ENCODE measurements at places on chromosomes 2 and 18.

GRCh38 chr2:127174136-127174535 is 46.0 kb downstream of the CYP27C1 start:
- no peak overlapping the region for H3K4me3 ChIP-seq
- no peaks in the 10 kb centered on the region for H3K36me3 ChIP-seq
- peaks cover 4% of the 10 kb centered on the region for H3K4me1 ChIP-seq
- DNase-seq = no peak
- no peak overlapping the region for H3K27ac ChIP-seq

GRCh38 chr2:233964581-233964980 is 47.4 kb downstream of the TRPM8 start:
- H3K27me3 ChIP-seq = no peaks in the 10 kb centered on the region
- H3K4me3 ChIP-seq = no peak overlapping the region
- H3K4me1 ChIP-seq = no peaks in the 10 kb centered on the region
- H3K36me3 ChIP-seq = no peaks in the 10 kb centered on the region
- DNase-seq = no peak

GRCh38 chr18:11752116-11752911 is 63.2 kb downstream of the GNAL start:
- H3K36me3 ChIP-seq = no peaks in the 10 kb centered on the region
- no peak overlapping the region for H3K27ac ChIP-seq
- no peak for DNase-seq
- peaks cover 13% of the 10 kb centered on the region for H3K27me3 ChIP-seq
- H3K4me1 ChIP-seq = no peaks in the 10 kb centered on the region

- DNase-seq = no peak
- H3K27ac ChIP-seq = no peak overlapping the region
- H3K4me3 ChIP-seq = no peak overlapping the region
- H3K4me1 ChIP-seq = no peaks in the 10 kb centered on the region
Observed at GRCh38 chr2:151153601-151154000, 108.1 kb downstream of the RBM43 start.

DNA sequence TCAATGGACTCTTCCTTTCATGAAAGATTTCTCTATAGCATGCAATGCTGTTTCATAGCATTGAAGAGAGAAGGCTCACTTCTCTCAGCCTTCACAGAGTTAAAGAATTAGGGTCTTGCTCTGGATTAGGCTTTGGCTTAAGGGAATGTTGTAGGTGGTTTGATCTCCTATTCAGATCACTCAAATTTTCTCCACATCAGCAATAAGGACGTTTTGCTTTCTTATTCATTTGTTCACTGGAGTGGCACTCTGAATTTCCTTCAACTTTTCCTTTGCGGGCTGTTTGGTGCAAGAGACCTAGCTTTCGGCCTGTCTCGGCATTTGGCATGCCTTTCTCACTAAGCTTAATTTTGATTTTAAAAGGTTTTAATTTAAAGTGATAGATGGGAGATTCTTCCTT is 131.6 kb downstream of the RBMS1 start:
- H3K27ac ChIP-seq = no peak overlapping the region
- no peaks in the 10 kb centered on the region for H3K27me3 ChIP-seq
- no peaks in the 10 kb centered on the region for H3K4me1 ChIP-seq

DNA sequence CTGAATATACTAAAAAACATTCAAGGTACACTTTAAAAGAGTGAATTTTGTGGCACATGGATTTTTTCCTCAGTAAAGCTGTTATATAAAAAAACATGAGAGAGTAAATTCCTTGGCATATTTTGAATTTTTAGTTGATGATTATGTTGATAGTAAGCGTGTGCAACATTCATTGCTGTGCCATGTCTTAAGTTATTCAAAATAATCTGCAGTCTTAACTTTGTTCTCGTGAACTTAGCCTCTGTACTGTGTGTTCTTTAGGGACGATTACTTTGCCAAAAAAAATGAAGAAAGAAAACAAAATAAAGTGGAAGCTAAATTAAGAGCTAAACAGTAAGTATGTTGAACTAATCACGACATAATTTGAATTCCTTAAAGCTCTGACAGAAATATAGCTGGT is 9.6 kb downstream of the SSB start:
- peaks cover 6% of the 10 kb centered on the region for H3K36me3 ChIP-seq
- H3K27me3 ChIP-seq = no peaks in the 10 kb centered on the region
- H3K27ac ChIP-seq = no peak overlapping the region
- DNase-seq = no peak
- no peak overlapping the region for H3K4me3 ChIP-seq
- H3K4me1 ChIP-seq = no peaks in the 10 kb centered on the region

DNA sequence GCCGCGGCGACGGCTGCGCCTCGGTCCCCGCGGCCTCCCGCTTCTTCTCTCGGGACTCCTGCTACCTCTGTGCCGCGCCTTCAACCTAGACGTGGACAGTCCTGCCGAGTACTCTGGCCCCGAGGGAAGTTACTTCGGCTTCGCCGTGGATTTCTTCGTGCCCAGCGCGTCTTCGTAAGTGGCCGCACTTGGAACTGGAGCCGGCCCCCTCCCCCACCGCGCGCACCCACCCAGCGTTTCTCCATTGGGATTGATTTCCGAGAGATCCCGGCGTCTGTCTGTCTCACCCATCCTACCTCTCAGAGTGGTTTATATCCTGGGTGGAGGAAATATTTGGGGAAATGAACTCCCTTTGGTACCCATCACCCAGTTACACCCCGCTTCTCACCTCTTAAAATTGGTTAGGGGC is 498 bp downstream of the ITGAV start:
- H3K27ac ChIP-seq = peak overlapping the region; percentile 95
- H3K27me3 ChIP-seq = no peaks in the 10 kb centered on the region
- no peaks in the 10 kb centered on the region for H3K36me3 ChIP-seq

- no peak overlapping the region for H3K27ac ChIP-seq
- no peaks in the 10 kb centered on the region for H3K4me1 ChIP-seq
Observed at GRCh38 chr18:23265682-23266399, 130.6 kb downstream of the CABLES1 start.
